ENCODE measurements at places on chromosomes 3 and 15.
A peak's percentile ranks its signal among the peaks of the same experiment; 100 is the strongest.

GRCh38 chr3:173932624-173933023 is 535.1 kb downstream of the NLGN1 start:
- DNase-seq = no peak

DNA sequence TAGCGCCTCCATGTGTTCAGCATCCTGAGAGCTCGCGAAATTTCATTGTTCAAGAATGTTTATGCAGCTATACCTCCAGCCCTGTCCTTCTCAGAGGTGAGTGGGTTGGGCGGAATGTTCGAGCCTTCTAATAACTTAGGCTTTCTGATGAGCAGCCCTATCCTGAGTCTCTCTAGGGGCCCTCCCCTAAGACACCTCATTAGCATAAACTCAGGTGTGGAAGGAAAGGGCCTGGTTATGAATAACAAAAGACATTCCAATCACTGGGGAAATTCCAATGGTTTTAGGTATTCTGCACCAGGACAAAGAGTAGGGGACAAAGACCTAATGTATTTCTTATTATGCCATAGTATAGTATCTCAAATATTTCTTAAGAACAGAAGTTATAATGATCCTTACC is 138.1 kb upstream of the PDZRN3 start:
- no peak for DNase-seq

DNA sequence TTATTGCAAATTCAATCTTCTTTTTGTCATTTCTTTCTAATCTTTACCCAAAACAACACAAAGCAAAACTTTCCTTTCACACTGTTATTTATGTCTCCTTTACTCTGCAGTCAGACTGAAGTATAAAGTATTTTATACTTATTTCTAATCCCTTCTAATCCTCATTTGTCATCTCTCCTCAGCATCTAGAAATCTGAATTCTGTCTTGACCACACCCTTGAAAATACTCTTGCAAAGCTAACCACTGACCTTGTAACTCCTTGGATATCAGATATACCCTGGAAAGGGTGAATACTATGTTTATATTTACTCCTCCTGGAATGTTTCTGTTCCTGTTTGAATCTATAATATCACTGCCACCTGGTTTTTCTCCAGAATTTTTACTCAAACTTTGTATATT is 481.1 kb downstream of the ZNF385D start:
- no peak for DNase-seq

DNA sequence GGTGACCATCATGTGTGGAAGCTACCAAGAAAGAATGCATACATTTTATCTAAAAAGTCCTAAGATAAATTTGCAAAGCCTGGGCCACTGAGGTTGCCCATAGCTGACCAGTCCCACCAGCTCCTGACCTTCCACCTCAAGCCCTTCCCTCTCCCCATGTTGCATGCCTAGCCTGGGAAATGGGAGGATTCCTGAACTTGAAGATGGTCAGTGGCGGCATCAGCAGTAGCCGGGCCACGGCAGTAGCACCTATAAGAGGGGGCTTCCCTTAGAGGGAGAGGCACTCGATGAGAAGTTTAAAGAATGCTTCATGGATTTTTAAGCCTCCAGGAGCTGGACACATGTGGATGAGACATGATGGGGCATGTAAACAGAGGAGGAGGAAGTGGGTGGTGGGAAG is 172.1 kb downstream of the KLF13 start:
- DNase-seq = no peak

DNA sequence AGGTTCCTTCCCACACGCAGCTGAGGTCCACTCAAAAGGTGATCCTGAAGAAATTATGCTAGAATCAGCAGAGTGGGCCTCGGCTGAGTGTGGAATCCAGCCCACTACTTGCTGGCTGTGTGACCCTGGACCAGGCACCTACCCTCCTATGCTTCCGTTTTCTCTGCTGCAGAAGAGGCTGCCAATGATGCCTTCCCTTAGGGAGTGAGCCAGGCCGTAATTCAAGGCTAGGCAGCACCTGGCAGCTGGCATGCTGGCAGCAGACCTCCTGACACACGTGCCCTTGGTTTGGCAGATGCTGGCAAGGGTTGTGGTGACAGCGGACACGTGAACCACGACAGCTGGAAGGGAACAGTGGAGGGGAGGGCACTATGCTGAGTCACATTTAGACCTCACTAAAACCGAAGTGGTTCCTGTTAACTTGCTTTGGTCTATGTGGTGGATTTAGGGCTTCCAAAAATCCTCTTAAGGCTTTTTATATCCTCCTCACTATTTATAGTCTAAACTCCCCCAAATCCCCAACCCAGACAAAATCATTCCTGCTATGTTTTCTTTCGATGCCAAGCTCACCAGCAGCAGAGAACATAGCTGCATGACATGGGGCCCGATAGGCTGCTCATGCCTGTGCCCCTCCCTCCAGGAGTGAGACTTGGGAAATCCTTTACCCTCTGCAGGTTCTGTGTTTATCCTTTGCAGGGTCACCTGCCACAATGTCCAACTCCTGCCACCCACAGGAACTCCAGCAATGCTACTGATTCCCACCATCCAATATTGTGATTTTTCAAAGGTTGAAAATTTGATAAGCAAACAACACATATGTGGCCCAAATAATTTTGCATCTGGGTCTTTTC is 10.6 kb upstream of the PCSK6 start:
- no peak for DNase-seq

DNA sequence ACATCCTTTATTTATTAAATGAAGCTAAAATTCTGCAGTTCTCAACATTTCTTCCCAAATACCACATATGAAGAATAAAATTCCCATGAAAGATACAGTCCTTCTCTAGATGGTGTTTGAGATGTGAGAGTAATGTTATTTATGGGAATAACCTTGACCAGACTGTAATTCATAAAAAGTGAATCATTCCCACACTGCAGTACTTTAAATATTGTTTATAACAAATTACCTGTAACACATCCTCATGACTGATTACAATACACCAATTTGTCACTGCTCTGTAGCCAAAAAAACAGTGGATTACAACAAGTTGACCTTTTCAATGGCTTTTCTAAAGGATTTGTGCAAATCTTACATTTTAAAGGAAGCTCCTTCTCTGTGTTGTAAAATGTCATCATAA is 651.3 kb downstream of the NSUN3 start:
- DNase-seq = no peak

- no peak for DNase-seq
These were observed 17.0 kb downstream of the ILDR1 start for GRCh38 chr3:122004991-122005565.

DNA sequence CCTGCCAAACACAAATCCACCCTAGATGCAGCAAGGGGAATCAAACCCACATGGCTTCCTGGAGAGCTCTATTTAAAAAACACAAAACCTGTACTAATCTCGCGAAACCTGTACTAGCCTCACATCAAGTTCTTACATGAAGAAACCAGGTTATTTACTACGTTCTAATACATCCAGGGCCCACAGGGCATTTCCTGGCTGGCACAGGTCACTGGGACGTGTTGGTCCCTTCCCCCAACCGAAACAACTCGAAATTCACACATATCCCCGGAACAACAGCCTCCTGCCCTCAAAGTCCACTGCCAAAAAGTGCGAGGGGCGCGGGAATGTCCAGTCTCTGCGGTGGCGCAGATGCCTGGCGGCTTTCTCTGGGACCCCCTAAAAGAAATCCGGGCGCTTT is 955 bp downstream of the CDCP1 start:
- DNase-seq = no peak

DNA sequence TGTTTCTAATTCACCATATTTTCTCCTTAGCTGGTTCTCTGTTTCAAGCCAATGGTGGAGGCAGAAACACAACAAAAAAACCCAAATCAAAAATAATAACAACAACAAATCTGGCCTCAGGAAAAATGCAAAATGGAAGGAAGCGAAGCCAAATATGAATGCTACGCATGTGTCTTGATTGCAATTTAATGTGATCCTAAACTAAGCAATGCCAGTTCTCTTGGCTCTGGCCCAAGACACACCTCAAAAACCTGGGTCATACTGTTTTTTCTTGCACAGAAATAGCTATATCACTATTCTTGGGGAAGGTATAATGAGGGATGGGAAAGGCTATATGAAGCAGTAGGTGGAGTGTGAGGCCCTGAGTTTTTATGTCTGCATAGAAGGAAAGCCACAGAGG is 724.7 kb downstream of the AGBL1 start:
- no peak for DNase-seq

GRCh38 chr15:40252141-40252437 is 13.2 kb downstream of the PAK6 start:
- DNase-seq = no peak

GRCh38 chr3:40771112-40771511 is 246.4 kb downstream of the ZNF621 start:
- no peak for DNase-seq

DNA sequence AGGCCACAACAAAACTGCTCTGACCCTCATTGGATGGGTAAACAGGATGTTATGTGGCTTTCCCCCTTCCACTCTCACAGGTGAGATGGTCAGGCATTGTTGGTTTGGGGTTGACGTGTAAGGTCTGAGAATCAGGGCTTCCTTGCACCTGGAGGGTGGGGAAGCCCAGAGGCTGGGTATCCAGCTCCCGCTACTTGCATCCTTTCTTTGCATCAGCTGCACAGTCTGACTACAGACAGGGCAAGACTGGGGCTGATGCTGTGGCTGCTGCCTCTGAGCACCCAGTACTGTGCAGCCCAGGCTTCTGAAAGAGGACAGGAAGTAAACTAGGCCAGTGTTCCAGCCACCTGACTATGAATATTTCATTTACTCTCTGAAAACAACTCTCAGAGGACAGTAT is 58.0 kb upstream of the ATP2B2 start:
- DNase-seq = no peak

- no peak for DNase-seq
These were observed 509.1 kb downstream of the SHQ1 start for GRCh38 chr3:72338942-72339669.

DNA sequence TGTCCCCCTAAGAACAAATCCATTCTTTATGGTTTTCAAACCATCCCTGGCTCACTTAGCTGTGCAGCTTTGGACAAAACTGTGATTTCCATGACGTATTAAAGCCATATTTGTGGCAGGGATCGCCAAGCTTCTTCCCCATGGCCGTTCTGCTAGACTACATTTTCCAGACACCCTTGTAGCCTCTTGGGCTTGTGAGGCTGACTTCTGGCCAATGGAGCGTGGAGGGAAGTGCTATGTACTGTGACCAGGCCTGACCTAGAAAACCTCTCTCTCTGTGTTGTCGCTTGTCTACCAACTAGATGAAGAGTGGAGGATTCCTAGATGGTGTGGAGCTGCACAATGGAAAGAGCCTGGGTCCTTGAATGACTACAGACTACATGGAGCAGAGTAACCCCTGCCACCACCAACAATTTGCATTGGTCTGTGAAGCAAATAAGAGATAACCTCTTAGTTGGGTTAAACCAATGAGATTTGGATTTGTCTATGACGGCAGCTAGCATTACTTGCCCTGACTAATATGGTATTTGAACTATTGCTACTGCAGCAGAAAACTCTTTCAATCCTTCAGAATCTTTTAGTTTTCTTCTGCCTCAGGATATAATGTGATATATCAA is 22.1 kb upstream of the MGLL start:
- DNase-seq = no peak

DNA sequence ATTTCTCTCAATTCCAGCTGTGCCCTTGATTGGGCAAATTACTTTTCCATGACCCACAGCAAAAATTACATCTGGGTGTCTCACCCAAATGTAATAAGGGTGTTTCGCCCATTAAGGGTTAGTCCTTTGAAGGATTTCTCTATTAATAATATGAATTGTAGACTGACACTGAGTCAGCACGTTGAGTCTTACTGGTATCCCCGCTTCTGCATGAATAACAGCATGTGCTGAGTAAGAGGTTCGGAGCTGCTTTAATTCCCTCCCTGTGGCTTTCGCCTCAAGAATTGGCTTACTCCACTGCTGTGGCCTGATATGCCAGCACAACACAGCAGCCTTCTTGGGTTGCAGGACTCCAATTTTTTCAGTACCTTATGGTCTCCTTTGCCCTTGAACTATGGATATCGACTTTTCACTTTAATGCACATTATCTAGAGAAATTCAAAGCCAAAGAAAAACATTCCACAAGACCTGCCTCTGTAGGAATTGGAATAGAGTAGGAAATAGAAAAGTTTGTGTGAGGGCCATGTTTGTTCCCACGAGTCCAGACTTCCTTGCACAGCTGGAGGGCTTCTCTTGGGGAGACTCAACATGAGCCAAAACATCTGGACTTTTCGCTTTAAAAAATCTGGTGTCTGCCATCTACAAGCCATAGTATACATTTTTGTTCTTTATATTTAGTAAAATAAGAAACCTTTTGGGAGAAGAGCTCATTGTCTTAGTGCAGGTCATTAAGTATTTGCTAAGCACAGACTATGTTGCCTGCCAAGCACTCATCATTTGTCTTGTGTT is 20.7 kb upstream of the ERC2 start:
- DNase-seq = no peak

DNA sequence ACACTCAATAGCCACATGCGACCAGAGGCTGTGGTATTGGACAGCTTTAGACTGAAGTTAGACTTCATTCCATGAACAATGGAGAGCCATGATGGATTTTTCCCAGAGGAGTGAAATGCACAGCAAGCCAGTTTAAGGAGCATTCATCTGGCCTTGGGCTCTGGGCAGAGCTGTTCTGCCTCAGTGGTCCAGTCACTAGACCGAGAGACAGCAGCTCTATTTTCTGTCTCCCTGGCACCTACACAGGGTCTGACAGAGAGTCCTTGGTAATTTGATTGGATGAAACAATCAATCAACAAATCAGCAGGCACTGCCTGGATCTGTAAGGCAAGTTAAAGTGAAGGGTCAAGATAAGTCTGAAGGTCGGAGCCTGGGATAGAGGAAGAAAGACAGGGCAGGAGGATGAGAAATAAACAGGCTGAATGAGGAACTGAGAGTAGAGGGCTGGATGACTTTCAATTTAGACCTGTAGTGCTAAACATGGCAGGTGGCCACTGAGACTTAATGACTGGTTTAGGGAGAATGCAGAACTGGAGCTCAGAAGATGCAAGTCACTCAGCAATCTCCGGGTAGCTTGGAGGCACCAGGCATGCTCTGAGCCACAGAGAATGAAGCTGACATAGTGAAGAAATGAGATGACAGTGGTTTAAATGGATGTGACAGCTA is 98.5 kb upstream of the SLC25A36 start:
- DNase-seq = no peak

- no peak for DNase-seq
These were observed 162.4 kb upstream of the CGNL1 start for GRCh38 chr15:57213862-57214261.

DNA sequence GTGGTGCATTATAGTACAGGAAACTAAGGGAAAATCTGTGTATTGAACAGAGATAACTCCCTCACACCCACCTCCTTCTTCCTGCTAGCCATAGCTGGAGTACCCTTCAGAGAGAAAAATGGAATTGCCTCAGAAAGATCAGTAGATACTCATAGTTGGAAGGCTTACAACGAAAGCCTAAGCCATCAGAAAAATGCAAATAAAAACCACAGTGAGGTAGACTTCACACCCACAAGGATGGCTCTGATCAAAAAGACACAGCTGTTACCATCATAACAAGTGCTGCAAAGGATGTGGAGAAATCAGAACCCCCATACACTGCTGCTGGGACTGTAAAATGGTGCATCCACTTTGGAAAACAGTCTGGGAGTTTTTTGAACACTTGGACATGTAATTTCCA is 7.4 kb upstream of the DLG1 start:
- no peak for DNase-seq

GRCh38 chr3:195907934-195908693 is at the start of gene TNK2:
TSS of gene TNK2 (minus strand) at chr3:195908551. CDS start at chr3:195888588, 19,963 bp downstream.
- DNase-seq = peak; percentile 59

- no peak for DNase-seq
These were observed 95.7 kb downstream of the NEDD4 start for GRCh38 chr15:55897560-55898336.

Measured in NCI-H187 (cell line).